ENCODE measurements at places on chromosomes 13 and 19. TPM values are rescaled to one million over a fixed set of nuclear protein-coding genes. Genes with fewer than 3 reads are reported as not detected.

DNA sequence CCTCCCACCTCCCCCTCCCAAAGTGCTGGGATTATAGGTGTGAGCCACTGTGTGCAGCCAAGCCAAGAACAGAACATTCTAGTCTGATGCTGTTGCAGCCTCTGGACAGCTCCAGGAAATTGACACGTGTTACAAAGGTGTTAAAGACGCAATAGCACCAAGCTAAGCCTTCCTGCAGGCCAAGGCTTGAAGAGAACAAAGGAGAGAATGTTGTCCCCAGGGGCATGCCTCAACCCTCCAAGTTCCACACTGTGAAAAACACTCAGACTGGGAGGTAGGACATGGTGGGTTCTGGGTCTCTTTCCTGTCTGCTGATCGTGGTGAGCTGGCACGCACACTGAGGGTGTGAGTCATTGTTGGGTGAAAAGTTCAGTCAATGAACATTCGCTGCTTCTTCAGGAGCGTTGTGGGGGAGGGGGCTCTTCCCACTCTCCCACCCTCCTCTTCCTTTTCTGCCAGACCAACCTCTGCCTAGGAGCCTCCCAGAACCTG lies 5.3 kb upstream of the PTPRS start:
- H3K4me1 ChIP-seq, result no peaks in the 10 kb centered on the region
- no peaks in the 10 kb centered on the region for H3K36me3 ChIP-seq
- H3K27ac ChIP-seq, result no peak overlapping the region
- peaks cover 81% of the 10 kb centered on the region for H3K27me3 ChIP-seq
- H3K4me3 ChIP-seq, result no peak overlapping the region
- DNase-seq, result no peak

RYR1 gene
- total RNA-seq, result 3.6 TPM

GRCh38 chr19:2266183-2266993 lies 10.2 kb upstream of the JSRP1 start:
- H3K27ac ChIP-seq, result peak overlapping the region; percentile 72
- peak; percentile 97 for DNase-seq
- no peak overlapping the region for H3K4me3 ChIP-seq
- H3K27me3 ChIP-seq, result no peaks in the 10 kb centered on the region
- H3K4me1 ChIP-seq, result peaks cover 63% of the 10 kb centered on the region

JAK3 gene
- 35.9 TPM for total RNA-seq

DNA sequence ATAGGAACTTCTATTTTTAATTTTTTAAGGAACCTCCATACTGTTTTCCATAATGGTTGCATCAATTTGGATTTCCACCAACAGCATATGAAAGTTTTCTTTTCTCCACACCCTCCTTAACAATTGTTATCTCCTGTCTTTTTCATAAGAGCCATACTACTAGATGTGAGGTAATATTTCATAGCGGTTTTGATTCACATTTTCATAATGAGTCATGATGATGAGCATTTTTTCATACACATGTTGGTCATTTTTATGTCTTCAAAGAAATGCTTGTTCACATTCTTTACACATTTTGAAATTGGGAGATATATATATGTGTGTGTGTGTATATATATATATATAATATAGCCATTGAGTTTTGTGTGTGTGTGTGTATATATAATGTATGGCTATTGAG lies 420.3 kb upstream of the PCDH9 start:
- no peak for DNase-seq
- H3K4me1 ChIP-seq, result no peaks in the 10 kb centered on the region
- no peaks in the 10 kb centered on the region for H3K36me3 ChIP-seq
- no peaks in the 10 kb centered on the region for H3K27me3 ChIP-seq
- H3K27ac ChIP-seq, result no peak overlapping the region
- H3K4me3 ChIP-seq, result no peak overlapping the region

- peak overlapping the region; percentile 95 for H3K27ac ChIP-seq
- no peak overlapping the region for H3K4me3 ChIP-seq
These were observed 34.8 kb upstream of the C1QTNF9 start for GRCh38 chr13:24274452-24275021.

ZNF69 gene
- 14.6 TPM for total RNA-seq

GRCh38 chr19:41870401-41870873 lies 6.6 kb upstream of the CD79A start:
- no peaks in the 10 kb centered on the region for H3K27me3 ChIP-seq
- peaks cover 25% of the 10 kb centered on the region for H3K4me1 ChIP-seq
- H3K4me3 ChIP-seq, result no peak overlapping the region
- no peak overlapping the region for H3K27ac ChIP-seq

A1BG gene
- total RNA-seq, result 10.2 TPM

FGF9 gene
- 1.6 TPM for total RNA-seq

GRCh38 chr19:43461303-43461702 lies 4.1 kb downstream of the LYPD3 start:
- no peak for DNase-seq
- H3K36me3 ChIP-seq, result no peaks in the 10 kb centered on the region
- no peaks in the 10 kb centered on the region for H3K27me3 ChIP-seq
- no peak overlapping the region for H3K27ac ChIP-seq
- H3K4me1 ChIP-seq, result peaks cover 4% of the 10 kb centered on the region

DNA sequence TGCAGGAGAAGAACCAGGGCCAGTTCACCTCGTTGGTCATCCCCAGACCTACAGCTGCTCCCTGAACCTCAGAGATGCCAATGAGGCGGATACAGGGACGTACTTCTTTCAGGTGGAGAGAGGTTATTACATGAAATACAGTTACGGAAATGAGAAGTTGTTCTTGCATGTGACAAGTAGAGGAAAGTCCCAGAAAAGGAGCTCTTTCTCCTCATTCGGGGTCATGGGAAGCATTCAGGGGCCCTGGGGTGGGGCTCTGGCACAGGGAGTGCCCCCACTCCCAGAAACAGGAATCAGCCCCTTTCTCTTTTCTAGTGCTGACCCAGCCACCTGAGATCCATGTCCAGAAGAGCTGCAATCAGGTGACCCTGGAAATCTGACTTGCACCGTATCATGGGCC lies 4.5 kb upstream of the SIGLEC9 start:
- H3K27me3 ChIP-seq, result no peaks in the 10 kb centered on the region
- no peak overlapping the region for H3K4me3 ChIP-seq
- H3K4me1 ChIP-seq, result peaks cover 63% of the 10 kb centered on the region
- peak overlapping the region; percentile 97 for H3K27ac ChIP-seq
- no peaks in the 10 kb centered on the region for H3K36me3 ChIP-seq

Measured in left lung (tissue), 14 donors.